ENCODE measurements at places on chromosomes 13 and 19. TPM values are rescaled to one million over a fixed set of nuclear protein-coding genes. Genes with fewer than 3 reads are reported as not detected.

HTR2A gene
- total RNA-seq, result 0.37 TPM

DNA sequence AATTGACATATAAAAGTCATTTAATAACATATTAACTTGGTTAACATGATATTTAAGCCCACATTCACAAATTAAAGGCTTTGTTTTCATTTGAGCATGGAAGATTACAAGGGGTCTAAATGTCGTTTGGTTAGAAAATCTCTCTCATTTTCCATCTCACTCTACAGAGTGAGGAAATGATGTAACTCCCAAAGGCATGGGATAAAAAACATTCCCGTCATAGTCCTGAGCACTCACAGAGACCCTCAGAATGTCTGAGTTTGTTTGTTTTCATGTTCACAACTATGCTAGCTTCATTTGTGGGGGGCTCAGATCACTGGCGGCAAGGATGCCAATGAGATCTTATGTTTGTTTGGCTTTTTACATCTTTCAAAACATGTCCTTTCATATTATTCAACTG lies 307.5 kb downstream of the TBC1D4 start:
- DNase-seq, result no peak

CNFN gene
- 0.89 TPM for total RNA-seq

- DNase-seq, result no peak
These were observed 67.0 kb upstream of the SERP2 start for GRCh38 chr13:44306371-44307192.

ZNF541 gene
- total RNA-seq, result not detected
